NAMALWA (cell line): ENCODE measurements at places on chromosomes 7 and 10.

GRCh38 chr7:139603896-139604295 lies 80.4 kb downstream of the CLEC2L start:
- no peak for DNase-seq

- peak; percentile 80 for DNase-seq
Observed at GRCh38 chr7:147245274-147245673, 1128.7 kb downstream of the CNTNAP2 start.

- DNase-seq, result no peak
Observed at GRCh38 chr10:30396698-30397097, 37.3 kb upstream of the MAP3K8 start.

DNA sequence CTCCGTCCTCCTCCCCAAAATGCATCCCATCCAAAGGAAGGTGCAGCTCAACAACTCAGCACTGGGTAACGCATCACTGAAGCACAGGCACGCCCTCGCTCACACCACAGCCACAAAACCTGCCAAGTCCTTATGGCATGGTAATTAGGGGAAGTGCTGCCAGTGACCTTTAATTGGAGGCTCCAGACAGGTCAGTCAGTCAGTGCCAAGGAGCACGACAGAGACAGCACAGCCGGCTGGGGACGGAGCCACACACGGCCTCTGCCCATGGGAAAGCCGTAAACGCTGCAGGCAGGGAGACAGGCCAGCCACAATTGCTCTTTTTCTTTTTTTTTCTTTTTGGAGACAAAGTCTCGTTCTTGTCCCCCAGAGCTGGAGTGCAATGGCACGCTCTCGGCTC lies 146.5 kb downstream of the MAD1L1 start:
- no peak for DNase-seq

DNA sequence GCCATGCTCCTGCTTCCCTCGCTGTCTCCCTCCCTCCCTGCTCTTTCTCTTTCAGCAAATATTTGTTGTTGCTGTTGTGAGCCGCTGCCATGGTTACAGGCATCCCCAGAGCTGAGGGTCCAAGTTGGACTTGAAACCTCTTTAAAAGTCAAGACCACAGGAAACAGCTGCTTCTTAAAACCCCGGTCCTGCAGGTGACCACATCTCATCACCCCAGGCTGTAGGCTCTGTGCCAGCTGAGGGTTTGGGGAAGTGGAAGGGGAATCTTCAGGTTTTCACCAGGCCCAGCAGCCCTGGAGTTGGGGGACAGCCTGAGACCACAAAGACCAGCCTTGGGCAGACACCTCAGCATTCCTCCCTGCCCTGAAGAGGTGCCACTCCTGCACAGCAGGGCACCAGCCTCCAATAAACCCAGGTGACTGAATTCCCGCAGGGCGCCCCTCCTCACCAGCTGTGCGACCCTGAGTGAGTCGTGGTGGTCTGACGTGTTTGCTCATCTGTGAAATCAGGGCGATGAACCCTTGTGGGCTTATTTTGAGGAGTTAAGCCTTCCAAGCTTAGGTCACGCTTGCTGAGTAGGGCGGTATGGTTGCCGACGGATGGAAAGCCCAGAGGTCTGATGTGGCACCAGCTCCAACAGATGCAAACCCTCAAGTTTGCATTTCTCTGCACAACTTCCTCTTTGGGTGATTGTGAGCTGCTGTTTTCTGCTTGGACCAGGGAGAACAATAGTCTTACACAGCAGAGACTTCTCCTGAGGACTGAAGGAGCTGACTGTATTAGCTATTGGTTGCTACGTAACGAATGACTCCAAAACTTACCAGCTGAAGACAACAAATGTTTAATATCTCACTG lies 24.8 kb downstream of the NPTX2 start:
- peak; percentile 95 for DNase-seq

DNA sequence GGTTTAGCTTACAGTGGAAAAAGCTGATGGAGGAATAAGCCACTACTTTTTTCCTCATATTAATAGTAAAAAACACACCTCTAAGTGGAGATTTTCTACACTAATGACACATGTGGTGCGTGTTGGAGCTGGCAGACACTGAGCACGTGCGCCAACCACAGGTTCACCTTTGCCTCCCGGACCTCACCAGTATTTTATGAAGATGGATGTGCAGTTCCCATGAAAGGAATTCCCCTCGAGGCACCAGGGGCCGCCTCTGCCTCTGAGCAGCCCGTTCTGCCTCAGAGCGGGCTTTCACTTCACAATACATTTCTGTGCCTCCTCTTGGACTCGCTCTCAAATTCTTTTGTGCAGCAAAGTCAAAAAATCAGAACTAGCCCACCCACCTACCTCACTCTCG lies 477.5 kb upstream of the ADARB2 start:
- no peak for DNase-seq

DNA sequence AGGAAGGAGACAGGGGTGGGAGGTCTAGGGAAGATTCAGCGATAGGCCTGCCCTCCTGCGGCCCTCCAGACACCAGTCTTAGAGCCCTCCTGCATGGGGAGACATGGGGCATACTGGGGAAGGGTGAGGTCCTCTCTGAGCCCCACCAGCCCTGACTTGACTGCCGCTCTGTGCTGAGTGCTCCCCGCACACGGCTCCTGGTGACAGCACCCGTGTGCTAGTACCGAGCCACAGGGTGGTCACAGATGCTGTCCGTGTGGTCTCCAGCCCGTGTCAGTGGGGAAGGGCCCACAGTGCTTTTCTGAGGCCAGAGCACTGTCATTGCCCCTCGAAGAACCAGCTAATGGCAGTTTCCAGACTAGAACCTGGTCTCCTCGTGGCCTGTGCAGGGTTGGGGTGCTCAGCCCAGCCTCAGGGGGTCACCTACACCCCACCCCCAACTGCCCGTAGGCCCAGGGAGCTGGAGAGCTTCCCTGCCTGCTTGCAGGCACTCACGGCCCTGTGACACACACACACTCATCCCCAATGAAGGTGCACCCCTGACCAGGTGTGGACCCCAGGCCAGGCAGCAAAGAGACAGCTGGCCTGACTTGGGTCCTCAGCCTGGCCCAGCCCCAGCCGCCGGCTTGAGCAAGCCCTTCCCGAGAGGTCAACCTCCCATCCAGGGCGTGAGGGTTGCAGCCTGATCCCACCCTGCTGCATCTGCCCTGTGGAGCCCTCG lies 86.0 kb upstream of the RET start:
- DNase-seq, result no peak

- no peak for DNase-seq
Observed at GRCh38 chr7:97671571-97671970, 60.3 kb upstream of the TAC1 start.

- no peak for DNase-seq
Observed at GRCh38 chr10:102656791-102657371, 12.6 kb downstream of the TRIM8 start.

- no peak for DNase-seq
Observed at GRCh38 chr7:1536743-1537534, 6.4 kb downstream of the MAFK start.

GRCh38 chr7:134845461-134845860 lies 66.0 kb downstream of the CALD1 start:
- DNase-seq, result peak; percentile 46

- DNase-seq, result no peak
Observed at GRCh38 chr7:111845853-111846252, 283.6 kb upstream of the IMMP2L start.

- DNase-seq, result no peak
Observed at GRCh38 chr10:70093335-70093944, 39.2 kb downstream of the AIFM2 start.

- DNase-seq, result no peak
Observed at GRCh38 chr7:77456696-77457095, 40.5 kb upstream of the GSAP start.

- no peak for DNase-seq
Observed at GRCh38 chr7:72266771-72267170, 145.4 kb downstream of the CALN1 start.

GRCh38 chr10:80477-81105 lies 31.5 kb upstream of the TUBB8 start:
- no peak for DNase-seq

DNA sequence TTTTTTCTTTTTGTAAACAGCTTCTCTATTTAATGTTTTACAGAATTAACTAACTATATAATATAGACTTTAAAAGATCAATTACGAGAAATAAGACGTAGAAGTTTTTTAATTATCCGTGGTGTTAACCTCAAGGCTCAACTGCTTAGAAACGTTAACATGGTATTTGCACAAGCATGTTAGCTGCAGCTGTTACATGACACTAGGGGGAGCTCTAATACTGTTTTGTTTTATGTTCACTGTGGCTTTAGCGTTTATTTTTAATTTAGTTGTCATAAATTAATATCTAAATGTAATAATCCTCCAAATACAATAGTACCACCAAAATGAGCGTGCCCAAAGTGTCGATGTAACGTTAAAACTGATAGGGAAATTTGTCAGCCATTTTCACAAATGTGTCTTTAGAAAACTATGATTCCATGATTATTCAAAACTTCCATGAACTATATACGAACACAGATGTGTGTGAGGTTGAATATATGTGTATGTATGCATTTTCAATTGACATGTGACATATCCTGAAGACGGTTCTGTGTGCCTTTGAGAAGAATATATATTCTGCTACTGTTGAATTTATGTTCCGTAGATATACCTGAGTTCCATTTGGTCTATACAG lies 828.8 kb upstream of the MBL2 start:
- peak; percentile 57 for DNase-seq

- no peak for DNase-seq
Observed at GRCh38 chr10:58316874-58317273, 17.9 kb upstream of the UBE2D1 start.

DNA sequence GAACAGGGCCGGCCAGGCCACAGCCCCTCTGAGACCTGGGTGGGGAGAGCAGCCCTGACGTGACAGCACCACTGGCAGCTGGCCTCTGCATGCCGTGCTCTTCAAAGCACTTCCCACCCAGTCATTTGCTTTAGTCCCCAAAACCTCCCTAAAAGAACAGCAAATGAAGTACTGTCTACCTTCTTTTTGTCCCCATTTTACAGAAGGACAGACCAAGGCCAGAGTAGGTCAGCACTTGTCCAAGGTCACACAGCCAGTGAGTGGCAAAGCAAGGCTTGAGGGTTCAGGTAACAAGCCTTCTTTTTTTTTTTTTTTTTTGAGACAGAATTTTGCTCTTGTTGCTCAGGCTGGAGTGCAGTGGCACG lies 15.1 kb downstream of the ATP6V1F start:
- no peak for DNase-seq

GRCh38 chr10:95474228-95475002 lies 86.8 kb downstream of the SORBS1 start:
- DNase-seq, result no peak

GRCh38 chr7:123637878-123638277 lies 17.8 kb upstream of the LMOD2 start:
- no peak for DNase-seq

- DNase-seq, result peak; percentile 60
Observed at GRCh38 chr10:49309691-49310411, 10.9 kb downstream of the C10orf71 start.

DNA sequence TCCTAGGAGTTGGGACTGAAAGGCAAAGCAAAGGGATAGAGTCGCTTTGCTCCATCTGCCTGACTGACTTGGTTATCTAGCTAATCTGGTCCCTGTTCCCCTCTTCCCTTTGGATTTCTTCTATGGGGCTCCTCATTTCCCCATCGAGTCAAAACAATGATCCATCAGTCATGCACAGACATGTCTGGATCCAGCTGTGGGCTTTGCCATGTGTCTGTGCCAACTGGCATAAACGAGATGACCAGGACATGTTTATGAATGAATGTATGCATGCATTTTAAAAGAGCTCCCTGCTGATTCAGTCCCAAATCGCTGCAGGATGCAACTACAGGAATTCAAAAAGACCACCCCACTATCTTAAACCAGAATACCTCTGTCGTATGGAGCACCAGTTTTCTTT lies 122.0 kb downstream of the ARL4A start:
- no peak for DNase-seq

- DNase-seq, result no peak
Observed at GRCh38 chr7:136692221-136692620, 176.2 kb upstream of the CHRM2 start.

- DNase-seq, result no peak
Observed at GRCh38 chr10:77698267-77698931, 60.8 kb upstream of the KCNMA1 start.

- no peak for DNase-seq
Observed at GRCh38 chr10:88642963-88643362, 21.3 kb upstream of the LIPF start.

DNA sequence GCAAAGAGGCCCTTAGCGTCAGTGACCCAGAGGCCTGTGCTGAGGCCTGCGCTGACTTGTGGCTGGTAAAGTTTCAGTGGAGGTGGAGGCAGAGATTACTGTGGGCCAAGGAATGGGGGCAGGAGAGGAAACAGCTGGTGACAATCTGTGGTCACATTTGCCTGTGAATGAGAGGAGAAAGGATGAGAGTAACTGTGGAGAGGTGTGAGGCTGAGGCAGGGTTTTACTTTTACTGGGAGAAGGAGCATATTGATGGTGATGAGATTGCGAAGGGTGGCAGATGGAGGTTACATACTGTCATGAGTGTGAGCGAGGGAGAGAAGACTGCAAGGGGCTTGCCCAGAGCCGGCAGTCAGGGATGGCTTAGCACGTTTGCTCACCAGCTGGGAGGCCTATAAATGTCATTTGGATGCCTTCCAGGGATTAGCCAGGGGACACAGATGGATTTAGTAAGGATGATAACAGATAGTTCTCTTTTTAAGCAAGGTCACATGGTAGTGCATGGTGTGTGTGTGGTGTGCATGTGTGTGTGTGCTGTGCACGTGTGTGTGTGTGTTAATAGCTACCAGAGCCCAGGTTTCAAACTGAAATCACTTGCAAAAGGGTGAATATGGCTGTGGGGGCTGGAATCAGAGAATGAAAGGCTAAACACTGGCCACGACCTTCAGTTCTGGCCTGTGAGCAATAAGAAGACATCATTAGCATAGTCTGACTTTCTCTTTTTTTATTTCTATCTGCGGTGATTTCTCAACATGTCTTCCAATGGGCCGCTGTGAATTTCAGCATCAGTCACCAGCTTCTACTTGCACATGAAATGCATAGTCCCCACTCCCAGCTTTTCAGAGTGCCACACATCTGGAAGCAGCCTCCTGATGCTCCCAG lies 291.5 kb upstream of the ZNF32 start:
- DNase-seq, result no peak

- DNase-seq, result no peak
Observed at GRCh38 chr7:99827040-99827778, 604 bp upstream of the CYP3A43 start.

DNA sequence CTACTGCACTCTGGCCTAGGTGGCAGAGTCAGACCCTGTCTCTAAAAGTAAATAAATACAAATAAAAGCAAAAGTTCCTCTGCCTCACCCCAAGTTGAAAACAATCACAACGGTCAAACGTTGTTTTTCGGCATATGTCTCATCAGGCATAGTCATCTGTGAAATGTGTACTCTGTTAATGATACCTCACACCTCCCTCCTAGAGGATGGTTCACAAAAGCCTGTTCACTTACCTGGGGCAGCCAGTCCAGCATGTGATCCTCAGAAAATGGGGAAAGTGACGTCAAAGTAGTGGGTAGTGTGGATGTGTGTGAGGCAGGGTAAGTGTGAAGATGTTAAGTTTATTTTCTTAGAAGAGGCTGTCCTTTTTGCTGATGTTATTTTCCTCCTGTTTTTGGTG lies 254.0 kb upstream of the LRGUK start:
- no peak for DNase-seq
